Activated naive CD4-positive, alpha-beta T cell (primary cell): ENCODE measurements at places on chromosomes 16 and 17.

DNA sequence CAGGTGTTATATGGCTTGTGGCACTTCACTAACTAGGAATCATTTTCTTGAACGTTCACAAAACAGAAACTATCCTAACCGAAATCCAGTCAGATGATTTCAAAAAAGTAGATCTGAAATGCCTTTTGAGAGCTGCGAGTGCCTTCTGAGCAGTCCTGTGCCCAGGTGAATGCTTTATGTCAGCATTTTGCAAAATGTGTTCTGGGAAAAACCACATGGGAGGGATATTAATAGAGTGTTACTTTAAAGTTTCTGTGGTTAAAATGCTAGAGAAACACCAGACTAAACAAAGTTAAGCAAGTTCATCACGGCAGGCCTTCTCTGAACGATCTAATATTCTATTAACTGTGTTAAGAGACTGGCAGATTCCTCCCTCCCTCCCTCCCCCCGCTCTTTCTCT, 15.8 kb upstream of the RGS9 start:
- DNase-seq, result no peak

DNA sequence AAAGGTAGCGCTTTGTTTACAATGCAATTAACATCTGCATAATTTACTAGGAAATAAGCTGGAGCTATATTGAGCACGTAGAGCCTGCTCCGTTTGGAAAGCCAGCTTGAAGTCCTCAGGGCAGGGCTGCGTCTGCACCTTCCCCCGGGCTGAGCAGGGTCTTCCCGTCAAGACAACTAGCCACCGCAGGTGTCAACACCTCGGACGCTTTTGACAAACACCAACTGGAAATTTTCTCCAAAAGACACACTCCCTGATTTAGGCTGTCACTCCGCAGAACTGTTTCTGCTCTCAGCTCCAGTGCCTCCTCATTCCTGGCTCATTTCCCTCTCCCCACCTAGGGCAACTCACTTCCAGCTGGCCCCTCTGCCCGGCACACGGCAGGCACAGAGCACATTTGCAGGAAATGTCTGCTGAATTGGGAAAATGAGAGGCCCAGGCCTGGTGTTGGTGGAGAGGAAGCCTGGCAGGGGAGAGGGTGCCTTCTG, 170.3 kb downstream of the MAF start:
- no peak for DNase-seq

- DNase-seq, result no peak
Measured at GRCh38 chr16:62036802-62037135, 531 bp upstream of the CDH8 start.

DNA sequence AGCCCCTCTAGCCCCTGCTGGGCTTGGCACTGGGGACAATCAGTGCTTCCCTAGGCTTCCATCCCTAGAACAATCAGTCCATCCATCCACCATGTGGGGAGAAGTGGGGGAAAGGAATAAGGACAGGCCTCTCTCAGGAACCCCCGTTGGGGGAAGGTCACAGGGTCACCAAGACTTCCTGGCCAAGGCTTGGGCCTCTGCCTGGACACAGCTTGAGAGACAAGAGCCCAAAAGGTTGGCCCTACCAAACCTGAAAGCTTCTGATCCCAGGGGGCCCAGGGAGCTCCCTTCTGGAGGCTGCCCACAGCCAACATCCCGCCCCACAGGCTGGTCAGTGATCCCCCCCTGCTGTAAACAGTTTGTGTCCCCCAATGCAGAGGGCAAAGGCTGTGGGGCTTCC, 16.2 kb upstream of the MTMR4 start:
- DNase-seq, result no peak

DNA sequence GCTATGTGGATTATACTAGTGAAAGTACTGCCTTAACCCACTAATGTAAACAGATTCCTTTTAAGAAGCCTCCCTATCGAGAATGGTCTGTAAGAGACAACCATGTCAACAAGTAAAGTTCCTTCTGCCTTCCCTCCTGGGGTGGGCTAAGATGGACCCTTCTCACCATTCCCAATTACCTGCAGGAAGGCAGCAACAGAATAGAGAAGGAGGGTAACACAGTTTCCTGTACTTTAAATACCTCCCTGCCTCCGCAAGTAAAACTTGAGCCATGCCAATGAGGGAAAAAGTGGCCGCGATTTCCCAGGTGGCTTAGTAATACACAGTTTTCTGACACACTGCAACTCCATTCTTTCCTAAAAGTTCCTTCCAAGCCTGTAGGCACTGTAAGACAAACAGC, 45.2 kb downstream of the TOX3 start:
- no peak for DNase-seq

DNA sequence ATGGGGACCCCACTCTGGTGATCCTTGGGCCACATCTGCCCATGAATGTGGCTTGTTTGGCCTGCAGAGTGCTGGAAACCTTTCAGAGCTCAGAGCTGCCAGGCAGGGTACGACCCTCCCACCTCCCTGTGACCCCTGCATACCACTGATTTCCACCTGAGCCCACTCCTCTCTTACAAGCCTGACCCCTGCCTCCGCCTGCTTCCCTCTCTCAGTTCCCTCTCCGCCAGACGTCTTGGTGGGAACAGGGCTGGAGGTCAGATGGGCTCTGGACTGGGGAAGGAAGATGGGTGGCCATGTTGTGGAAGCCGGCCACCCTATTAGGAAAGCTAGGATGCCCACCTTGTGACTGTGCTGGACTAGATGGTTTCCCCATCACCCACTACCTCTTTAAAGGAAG, 185.1 kb downstream of the KATNIP start:
- DNase-seq, result no peak

- no peak for DNase-seq
Measured at GRCh38 chr17:50483266-50483665, 4.6 kb downstream of the RSAD1 start.

DNA sequence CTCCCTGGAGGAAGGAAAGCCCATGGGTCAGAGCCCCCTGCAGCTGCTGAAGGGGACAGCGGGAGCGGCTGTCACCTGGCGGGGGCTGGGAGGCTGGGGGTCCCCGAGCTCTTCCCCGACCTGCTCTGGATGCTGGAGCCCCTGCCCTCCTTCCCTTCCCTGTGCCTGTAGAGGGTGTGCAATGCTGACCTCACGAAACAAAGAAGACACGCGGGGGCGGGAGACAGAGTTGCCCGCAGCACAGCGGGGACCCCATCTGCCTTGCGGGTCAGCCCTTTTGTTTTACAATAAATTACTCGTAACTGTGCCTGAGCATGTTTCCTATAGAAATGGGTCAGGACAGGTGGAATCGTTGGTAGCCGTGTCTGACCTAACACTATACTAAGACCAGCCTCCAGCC, 6.3 kb downstream of the SECTM1 start:
- no peak for DNase-seq

DNA sequence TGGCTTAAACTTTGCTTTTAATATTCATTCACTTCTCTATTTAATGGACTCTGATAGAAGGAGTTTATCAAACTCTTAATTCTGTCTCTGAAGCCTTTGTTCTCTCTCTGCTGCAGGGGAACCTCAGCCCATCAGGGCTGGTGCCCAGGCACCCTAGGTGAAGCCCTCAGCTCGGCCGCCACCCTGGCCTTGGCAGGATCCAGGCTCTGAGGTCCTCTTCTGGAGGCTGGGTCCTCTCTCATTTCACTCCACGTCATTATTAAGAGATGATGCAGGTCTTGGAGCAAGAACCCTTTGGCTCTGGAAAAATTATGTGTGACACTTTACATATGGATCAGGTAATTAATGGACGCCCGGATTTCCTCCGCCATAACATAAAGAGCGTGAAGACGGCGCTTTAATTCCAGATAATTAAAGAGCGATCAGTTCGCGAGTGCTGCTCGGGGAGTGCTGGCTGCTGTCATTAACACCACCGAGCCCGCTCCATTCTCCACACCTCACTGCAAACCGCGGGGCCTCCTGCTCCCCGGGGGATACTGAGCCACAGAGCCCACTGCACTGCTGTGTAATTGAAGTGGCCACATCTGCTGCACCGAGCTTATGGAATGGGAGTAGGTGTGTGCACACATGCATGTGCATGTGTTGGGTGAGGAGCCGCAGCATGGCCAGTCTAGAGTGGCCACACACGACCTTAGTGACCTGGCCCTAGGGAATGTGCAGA, 259.4 kb upstream of the TNRC6C start:
- DNase-seq, result no peak

GRCh38 chr16:68592466-68593337, 52.4 kb upstream of the CDH3 start:
- no peak for DNase-seq

DNA sequence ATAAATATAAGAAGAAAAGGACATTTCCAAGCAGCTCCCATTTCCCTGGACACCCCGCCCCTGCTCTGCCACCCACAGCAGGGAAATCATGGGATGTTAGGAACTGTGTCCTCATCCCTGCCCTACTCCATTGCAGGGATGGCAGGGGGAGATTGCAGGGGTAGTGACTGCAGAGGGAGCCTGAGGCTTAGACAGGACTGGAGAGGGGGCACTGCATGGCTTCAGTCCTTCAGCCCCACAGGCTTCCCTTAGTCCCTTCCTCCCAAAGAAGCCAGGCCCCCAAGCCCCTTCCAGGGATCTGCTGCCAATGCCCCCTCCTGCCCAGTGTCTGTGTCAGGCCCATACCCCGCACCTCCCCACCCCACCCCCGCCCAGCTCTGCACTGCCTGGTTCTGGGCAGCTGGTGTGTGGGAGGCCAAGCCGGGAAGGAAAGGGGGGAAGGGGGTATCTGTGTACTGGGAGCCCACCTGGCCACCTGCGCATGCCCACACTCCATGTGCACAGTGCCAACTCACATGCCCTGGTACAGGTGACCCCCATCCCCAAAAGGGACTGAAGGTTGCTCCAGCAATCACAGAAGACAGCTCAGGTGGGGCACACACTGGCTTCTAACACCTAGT, 3.3 kb downstream of the RUNDC3A start:
- no peak for DNase-seq

DNA sequence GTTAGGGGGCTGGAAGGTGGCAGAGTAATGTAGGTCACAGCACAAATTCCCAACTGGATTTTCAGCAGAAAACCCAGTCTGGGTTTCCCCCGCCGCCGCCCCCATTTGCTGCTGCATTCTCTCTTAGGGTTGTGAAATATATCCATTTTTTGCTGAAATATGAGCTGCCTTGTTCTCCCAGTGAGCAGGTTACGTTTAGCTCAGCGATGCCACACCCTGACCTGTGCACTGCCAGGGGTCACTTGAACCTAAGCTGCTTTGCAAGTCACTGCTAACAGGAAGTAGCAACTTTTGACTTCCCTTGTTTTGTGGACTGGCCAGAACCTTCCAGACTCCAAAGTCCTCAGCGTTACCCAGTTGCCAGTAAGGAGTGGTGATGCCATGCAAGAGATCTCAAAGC, 274.1 kb downstream of the CPPED1 start:
- no peak for DNase-seq

GRCh38 chr17:50631195-50631907, 3.3 kb upstream of the ABCC3 start:
- no peak for DNase-seq

DNA sequence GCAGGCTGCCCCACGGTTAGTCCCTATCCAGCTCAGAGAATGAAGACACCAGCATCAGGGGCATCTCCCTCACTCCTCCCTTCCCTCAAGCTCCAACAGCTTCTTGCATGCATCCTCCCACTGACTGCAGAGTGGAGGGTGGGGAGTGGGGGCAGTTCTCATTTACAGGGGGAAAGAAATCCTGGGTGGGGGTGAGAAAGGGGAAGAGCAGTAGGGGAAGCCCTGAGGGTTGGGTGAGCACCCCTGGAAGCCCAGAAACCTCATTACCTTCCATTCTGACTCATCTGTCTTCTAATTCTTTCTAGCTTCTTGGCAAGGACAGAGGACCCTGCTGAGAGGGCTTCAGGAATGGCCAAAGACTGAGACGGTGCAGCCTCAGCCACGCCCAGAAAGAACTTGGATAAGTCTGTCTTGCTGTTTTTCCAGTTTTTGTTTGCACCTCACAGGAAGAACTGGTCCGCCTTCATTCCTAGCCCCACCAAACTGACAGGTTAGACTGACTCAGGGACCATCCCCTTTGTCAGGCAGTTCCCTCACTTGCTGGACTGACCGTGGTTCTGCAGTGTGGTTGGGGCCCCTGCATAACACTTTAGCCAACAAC, 52.5 kb upstream of the WSB1 start:
- no peak for DNase-seq

- DNase-seq, result no peak
Measured at GRCh38 chr17:57602896-57603295, 142.2 kb downstream of the CCDC182 start.

GRCh38 chr17:50260501-50260911, 13.8 kb upstream of the TMEM92 start:
- DNase-seq, result no peak

DNA sequence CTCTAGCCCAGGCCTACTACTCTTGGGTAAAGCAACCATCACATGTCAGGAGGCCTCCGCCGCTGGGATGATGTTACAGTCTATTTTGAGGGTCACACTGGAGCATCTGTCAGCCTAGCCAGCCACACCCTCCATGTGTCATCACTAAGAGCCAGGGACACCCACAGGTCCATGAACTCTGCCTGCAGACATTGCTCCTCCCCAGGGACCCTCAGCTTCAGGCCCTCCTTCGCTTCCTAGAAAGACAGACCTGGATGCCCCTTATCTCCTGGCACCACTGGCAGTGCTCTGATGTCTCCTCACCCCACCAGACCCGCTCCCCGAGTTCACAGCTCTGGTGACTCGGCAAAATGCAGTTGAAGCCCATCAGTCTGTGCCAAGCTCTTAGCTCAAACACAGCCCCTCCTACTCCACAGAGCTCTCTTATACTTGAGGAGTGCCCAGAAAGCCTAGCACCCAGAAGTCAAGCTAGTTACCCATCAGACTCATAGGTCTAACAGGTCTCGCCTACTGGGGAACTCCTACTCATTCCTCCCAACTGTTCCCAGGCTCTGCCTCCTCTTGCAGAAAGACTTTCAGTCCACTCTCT, 5.9 kb downstream of the RANBP10 start:
- DNase-seq, result no peak

- DNase-seq, result no peak
Measured at GRCh38 chr16:85387171-85387507, 226.0 kb upstream of the GSE1 start.

DNA sequence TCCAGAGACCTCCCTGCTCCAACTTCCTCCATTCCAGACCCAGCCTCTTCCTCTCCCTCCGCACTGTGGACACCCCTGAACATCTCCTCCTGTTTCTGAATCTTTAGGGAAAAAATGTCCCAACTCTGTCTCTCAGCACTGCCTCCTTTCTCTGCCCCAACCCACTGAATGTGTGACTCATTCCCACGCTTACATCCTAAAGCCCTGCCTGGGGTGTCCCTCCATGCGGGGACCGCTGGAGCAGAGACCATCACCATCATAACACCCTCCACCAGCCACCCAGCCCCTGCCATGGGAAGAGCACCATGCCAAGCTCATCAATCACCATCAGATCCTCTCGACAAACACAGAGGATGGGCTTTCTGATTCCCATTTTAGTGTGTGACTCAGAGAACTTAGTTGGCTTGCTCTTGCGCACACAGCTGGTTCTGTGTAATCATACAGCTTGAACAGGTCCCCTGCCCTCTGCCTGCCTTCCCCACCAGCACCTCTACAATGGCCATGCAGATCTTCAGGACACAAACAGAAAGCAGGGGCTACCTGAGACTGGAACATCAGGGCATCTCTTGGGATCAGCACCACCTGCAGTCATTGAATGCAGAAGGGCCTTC, 10.7 kb downstream of the RPRML start:
- no peak for DNase-seq
